Activated gamma-delta T cell treated with anti-CD3 and anti-CD28 coated beads, Interleukin-2, amount 50 U/mL, for 16 hours (primary cell): ENCODE measurements at places on chromosomes 3 and 15.

GRCh38 chr3:123337948-123338619, 110.8 kb downstream of the ADCY5 start:
- no peak for DNase-seq

DNA sequence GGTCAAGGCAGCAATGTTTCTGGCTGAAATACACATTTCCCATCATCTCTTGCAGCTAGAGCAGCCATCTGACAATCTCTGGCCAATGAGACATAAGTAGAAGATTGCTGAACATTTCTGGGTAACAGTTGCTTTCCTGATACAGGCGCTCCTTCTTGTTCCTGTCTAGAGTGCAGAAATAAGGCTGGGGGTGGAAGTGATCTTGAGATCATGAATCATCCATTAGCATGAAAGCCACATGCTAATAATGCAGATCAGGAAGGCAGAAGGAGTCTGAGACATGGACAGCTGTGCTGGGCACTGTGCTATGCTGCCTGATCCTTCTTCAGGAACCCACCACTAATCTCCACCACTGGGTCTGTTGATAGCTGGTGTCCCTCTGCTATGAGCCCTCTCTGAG, 14.8 kb upstream of the TMEM108 start:
- no peak for DNase-seq

DNA sequence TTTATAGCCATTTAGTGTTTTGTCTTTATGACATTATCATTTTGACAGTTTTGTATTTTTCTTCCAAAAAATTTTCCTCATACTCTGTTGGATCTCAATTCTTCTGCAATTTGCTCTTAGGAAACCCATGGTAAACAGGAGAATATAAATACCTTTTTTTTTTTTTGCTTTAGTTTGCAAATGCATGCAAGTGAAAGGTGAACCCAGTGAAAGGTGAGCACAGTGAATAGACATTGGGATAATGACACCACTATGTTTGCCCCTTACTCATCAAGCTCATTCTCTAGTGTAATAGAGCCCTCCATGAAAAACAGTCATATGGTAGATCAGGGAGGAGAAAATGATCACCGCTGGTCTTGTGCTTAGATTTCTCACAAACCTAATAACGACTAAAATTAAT, 59.0 kb upstream of the TRPC1 start:
- no peak for DNase-seq

DNA sequence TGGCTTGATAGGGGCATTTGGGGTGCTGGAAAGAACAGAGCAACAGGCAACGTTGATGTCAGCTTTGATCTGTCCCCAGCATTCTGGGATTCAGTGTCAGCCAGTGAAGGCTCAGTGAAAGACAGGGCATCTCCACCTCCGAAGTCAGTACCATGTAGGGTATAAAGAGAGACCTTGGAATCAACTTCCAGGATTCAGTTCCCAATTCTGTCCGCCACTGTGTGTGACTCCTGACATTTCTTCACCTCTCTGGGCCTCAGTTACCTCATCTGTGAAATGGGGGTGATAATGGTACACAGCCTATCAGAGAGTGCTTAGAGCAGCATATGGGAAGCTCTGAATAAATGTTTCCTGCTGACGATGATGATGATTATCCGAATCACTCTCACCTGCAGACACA, 55.6 kb upstream of the FLNB start:
- no peak for DNase-seq

DNA sequence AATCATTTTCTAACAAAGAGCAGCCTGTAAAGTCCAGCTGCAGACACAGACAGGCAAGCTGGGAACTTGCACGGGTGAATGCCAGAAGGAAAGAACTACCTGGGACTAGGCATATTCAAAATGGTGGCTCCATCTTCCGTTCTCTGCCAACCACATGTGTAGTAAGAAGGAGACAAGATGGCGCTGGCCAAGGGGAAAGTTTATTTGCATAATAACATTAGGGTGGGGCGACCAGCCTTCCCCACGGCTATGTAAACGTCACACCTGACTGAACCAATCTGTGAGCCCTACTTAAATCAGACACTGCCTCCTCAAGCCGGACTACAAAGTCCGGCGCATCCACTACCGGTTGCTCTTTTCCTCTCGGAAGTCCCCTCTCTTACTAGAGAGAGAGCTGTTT, 130.8 kb downstream of the SNRK start:
- no peak for DNase-seq

GRCh38 chr3:139292711-139293664, 50.8 kb upstream of the MRPS22 start:
- DNase-seq, result no peak

DNA sequence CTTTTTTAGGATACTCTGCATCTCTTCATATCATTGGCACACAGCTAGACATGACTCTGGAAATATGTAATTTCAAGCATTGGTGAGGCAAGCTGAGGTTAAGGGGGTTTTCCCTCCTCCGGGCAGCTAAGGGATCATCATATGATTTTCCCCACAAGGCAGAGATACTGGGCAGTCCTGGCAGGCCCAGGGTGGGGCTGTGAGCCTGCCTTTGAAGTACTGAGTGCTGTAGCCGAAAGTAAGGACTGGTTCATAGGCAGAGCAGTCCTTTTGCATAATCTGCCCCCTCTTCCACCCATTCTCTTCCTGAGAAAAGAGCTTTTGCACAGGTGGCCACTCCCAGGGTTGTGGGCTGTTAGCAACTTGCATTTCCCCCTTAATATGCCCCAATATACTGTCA, 168.8 kb upstream of the MANF start:
- DNase-seq, result no peak

- DNase-seq, result no peak
These were observed 20.3 kb upstream of the NOX5 start for GRCh38 chr15:68994149-68994548.

DNA sequence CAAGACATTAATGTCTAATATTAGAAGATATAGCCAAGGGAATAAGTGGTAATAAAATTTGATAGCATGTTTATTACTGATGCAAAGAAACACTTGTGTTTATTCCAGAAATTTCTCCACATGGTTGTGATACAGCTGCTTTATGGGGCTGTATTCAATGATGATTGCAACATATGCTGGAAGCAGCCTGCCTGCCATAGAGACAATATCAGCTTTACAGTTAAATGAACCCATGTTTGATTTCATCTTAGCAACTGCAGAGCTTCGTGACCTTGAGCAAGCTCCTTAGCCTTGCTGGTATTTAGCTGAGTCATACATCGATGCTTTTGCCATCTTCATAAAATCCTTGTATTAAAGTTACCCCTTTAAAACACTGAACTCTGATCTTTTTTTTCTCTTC, 168.1 kb upstream of the STAC start:
- no peak for DNase-seq

DNA sequence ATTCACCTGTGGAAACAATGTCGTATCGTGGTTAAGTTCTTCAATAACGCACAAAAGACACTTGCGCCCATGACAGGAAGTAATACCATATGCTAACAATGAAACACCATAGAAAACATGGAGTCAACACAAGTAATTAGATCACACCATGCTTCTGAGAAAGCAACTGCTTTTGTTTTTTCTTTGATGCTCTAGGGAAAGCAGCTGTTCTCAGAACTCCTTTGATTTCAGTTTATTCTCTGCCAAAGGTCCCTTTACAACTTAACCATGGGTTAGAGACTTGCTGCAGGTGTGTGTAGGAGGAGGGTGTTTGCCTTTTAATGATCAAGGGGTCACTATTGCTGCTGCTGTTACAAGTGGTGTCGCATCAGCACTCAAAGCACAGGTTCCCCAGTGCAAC, 324.0 kb upstream of the SLCO3A1 start:
- DNase-seq, result no peak

- DNase-seq, result no peak
These were observed 195.4 kb downstream of the RAP2B start for GRCh38 chr3:153357436-153357835.

- no peak for DNase-seq
These were observed 19.7 kb downstream of the FAM107A start for GRCh38 chr3:58557491-58557890.

DNA sequence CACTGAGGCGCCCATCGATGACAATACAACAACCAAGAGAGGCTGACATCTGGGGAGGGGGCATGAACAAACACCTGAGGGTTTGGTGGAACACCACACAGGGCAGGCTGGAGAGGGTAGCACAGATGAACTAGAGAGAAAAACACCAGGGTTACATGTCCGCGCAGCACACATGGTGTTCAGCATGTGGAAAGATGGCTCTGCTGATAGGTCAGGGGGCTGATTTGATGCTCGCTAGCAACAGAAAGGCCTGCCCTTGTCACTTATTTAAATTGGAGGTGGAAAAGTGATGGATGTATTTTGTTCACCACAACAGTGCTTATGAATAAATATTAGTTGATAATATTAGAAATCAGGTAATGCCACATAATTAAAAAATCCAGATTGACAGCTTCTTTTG, 67.5 kb downstream of the FRMD4B start:
- DNase-seq, result no peak

DNA sequence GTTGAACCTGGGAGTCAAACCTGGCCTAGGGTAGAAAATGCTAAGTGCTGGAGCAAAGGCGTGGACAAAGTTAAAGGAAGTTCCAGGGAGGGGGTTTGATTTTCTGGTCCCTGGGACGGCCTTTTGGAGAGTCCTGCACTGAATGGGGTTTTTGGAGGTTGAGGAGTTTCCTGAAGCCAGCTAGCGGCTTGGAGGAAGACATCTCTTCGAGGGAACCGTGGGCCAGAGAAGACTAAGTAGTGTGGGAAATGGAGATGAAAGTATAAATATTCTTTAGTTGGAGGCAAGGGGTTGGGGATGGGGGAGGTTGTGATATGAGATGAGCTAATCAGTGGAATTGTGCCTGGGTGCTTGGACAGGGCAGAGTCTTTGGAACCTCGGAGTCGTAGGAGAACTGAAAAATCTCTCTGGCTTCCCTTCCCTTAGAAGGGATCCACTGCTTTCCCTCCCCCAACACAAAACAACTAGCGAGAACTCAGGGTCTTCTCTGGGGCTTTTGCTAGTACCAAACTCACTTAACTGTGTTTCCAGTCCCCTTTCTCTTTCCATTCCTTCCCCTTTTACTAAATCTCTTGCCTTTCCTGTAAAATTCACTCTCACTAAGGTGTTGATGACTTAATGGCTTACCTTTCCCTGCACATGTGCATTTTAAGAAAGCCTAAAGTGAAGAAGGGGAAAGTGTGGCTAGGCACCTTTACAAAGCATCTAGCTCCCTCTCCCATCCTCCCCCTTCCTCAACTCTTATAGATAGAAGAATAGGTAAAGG, 1.0 kb downstream of the LPP start:
- DNase-seq, result no peak

DNA sequence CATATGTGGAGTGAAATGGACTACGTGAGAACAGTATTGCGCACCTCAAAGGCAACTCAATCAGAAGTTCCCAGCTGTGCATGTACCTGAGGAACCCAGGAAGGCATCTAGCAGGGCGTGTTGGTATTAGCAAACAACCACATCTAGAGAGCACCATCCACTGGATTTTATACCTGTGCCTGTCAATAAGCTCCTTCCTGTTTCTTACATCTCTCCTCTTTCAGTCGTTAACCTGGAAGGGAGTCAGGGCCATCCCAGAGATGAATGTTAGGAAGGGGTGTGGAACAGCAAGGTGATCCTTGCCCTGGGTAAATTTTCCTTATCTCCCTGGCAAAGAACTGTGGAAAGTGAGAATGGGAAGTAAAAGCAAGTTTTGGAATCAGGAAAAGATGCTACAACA, 29.6 kb upstream of the CHMP2B start:
- no peak for DNase-seq

- DNase-seq, result no peak
These were observed 13.3 kb upstream of the CSPG4 start for GRCh38 chr15:75725719-75726607.

- no peak for DNase-seq
These were observed 44.5 kb downstream of the ZDHHC19 start for GRCh38 chr3:196166741-196167140.

- no peak for DNase-seq
These were observed 62.2 kb upstream of the CTSH start for GRCh38 chr15:79007066-79007465.

GRCh38 chr15:89836267-89837133, 21.8 kb upstream of the ANPEP start:
- no peak for DNase-seq

GRCh38 chr15:28182731-28183130, 83.6 kb upstream of the OCA2 start:
- no peak for DNase-seq

GRCh38 chr15:64653757-64654156, 121.6 kb downstream of the RBPMS2 start:
- no peak for DNase-seq

GRCh38 chr3:166471074-166471767, 634.0 kb upstream of the BCHE start:
- DNase-seq, result no peak

DNA sequence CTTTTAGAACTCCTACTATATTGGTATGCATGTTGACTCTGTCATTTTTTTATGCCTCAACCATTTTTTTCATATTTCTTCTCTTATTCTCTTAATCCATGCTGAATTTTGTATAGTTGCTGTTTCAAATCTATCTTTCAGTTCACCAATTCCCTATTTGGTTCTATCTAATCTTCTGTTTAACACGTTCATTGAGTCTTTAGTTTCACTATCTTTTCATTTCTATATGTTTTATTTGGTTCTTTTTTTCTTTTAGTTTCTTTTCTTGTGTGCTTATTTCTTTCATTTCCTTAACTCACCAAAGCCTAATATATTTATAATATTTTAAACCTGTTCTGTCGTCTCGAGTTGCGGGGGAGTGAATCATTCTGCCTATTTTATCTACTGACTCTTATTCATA, 8.0 kb downstream of the AQP9 start:
- DNase-seq, result no peak

- DNase-seq, result no peak
These were observed 5.5 kb upstream of the CFAP100 start for GRCh38 chr3:126389112-126389793.

DNA sequence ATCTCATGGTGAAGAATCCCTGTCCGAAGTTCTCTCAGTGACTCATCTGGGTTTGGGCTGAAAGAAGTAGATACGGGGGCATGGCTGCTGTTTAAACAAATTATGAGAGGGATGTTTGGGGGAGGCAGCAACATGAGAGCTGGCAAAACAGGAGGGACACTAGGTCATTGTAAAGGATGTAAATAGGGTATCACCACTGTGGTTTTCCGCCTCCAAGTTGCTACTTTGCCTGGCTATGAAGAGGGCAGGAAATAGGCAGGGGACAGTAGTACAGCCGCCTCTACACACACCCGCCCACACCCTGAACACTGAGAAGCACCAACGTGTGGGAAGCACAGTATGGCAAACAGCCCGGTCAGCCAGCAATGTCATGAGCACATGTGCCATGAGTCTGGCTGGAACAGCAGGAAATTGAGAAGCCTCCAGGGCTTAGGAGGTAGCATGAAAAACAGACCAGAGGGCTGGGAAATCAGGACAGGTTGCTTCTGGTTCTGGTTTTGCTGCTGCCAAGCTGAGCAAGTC, 17.1 kb downstream of the HEXA start:
- no peak for DNase-seq

GRCh38 chr15:33547876-33548275, 237.1 kb downstream of the RYR3 start:
- no peak for DNase-seq
